ENCODE measurements at places on chromosomes 3 and 15. TPM values are rescaled to one million over a fixed set of nuclear protein-coding genes. Genes with fewer than 3 reads are reported as not detected.

Gene FAM162A
- total RNA-seq, result 16.5 TPM

Gene NDN
- total RNA-seq, result 40.3 TPM

Gene STRA6
- total RNA-seq, result not detected

Gene SLC2A2
- total RNA-seq, result not detected

Gene ARGFX
- not detected for total RNA-seq

Gene NMB
- total RNA-seq, result 4.6 TPM

Gene RASGRF1
- total RNA-seq, result 2.2 TPM

Gene PLCH1
- under 0.01 TPM for total RNA-seq

Gene XCR1
- total RNA-seq, result not detected

Gene SH2D7
- total RNA-seq, result not detected

Gene HOMER2
- total RNA-seq, result 1.7 TPM

Gene SOX14
- not detected for total RNA-seq

Gene BCHE
- total RNA-seq, result 20.4 TPM

Gene THSD4
- 34.2 TPM for total RNA-seq

Gene LMOD3
- total RNA-seq, result not detected

Gene SLC7A14
- total RNA-seq, result 0.14 TPM

Gene DLL4
- total RNA-seq, result 128 TPM

Gene RTF1
- total RNA-seq, result 25.9 TPM

Gene COL6A5
- not detected for total RNA-seq

Gene TMEM115
- total RNA-seq, result 60.3 TPM

Gene CCR1
- not detected for total RNA-seq

Gene TM4SF1
- total RNA-seq, result 921 TPM

Gene CSTA
- total RNA-seq, result not detected

Gene ITIH4
- 0.19 TPM for total RNA-seq

Gene ERC2
- 0.79 TPM for total RNA-seq
